ENCODE measurements at places on chromosomes 3 and 15.

DNA sequence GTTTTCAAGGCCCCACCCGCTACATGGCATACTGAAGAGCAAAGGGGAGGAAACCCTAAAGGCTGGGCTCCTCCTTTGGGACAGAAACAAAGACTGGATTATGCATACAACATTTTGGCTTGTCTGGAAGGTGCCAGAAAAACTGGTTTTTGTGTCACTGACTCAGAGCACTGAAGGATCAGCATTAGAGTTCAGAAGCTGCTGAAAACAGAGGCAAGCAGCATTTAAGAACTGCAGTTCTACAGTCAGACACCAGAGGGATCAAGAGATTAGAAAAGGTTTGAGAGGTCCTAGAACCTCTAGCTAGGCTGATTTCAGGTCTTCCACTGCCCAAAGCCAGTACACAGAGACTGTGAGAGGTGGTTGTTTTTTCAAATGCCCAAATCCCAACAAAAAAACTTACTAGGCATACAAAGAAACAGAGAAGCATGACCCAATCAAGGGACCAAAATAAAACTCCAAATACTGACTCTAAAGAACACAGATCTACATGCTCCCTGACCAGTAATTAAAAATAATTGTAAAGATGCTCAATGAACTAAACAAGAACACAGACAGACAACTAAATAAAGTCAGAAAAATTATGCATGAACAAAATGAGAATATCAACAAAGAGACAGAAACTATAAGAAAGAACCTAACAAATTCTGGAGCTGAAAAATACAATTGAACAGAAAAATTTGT, 91.2 kb downstream of the SENP2 start:
- DNase-seq: no peak

DNA sequence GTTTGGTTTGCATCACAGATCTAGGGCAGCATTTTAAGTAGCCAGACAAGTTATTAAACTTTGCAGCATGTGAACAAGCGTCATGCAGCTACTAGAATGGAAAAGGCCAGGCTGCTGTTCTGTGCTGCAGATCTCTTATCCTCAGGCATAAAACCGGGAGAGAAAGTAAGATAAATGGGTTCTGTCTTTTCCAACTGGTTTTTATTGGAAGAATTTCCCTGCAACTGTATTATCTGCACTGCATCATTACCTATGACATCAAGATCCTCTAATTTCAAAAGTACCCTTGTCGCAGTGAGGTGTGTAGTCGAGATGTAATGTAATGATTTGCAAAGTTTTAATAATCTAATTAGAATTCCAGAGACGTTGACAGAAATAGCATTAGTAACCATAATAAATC, 240.3 kb downstream of the FEZF2 start:
- DNase-seq: no peak

GRCh38 chr3:46656778-46657556, 36.5 kb downstream of the ALS2CL start:
- DNase-seq: no peak

- no peak for DNase-seq
These were observed 587.9 kb downstream of the TBL1XR1 start for GRCh38 chr3:176609361-176609760.

GRCh38 chr3:194468086-194468485, 18.7 kb downstream of the ATP13A3 start:
- no peak for DNase-seq
